Right renal pelvis (tissue), 4 donors: ENCODE measurements at places on chromosomes 16 and 17.

GRCh38 chr16:2031081-2031577 is 4.4 kb downstream of the NHERF2 start:
- DNase-seq = no peak

- DNase-seq = no peak
Observed at GRCh38 chr16:4862639-4863038, 15.4 kb downstream of the UBN1 start.

DNA sequence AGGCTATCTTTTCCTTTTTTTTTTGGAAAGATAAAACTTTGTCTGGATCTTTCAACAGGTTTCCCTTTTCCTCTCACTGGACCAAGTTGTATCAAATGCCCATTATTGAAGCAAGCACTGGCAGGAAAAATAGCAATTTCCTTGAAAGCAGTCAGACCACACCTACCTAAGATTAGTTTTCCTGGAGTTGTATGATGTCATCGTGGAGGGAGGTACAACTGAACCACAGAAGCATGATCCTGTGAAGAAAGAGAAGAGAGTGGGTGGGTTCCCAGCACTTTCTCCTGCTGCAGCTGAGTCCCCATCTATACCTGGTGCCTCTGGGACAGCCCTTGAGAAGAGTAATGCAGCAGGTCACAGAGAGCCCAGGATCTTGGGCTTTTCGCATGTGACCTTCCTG is 63.6 kb upstream of the ERCC4 start:
- no peak for DNase-seq

- DNase-seq = no peak
Observed at GRCh38 chr16:22887445-22887844, 73.5 kb downstream of the HS3ST2 start.

DNA sequence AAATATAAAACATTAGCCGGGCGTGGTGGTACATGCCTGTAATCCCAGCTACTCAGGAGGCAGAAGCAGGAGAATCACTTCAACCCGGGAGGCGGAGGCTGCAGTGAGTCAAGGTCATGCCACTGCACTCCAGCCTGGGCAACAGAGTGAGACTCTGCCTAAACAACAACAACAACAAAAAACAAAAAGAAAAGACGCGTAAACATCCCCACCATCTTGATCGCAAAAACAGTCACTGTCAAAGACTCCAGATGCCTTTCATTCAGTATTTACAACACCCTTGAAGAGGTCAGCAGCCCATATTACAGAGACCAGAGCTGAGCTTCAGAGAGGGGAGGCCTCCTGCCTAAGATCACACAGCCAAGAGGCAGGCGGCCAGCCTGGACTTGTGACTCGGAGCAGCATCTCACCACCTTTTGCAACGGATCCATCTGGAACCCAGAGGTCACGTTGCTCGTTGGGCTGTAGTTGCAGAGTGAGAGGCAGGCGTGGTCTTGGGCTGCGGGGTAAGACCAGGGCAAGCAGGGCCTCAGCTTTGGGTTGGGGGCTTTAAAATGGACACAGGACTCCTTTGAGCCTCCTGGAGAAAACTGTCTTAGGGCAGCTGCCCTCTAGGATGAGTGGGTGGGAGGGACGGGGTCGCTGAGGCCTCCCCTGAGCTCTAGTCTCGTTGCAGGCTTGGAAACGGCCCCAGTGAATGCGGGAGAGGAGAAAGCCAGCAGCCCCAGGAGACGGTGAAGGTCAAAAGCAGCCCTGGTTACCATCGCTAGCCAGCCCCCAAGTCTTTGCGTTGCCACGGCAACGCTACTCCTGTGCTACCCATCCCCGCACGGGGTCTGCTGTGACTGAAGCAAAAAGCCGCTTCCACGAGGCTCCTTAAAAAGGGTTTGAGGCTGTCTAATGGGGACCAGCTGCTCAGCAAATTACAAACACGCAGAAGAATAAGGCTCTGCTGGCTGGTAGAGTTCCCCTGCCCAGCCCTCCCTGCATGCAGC is 26.1 kb downstream of the LGALS3BP start:
- no peak for DNase-seq

- no peak for DNase-seq
Observed at GRCh38 chr17:9594065-9594464, 17.6 kb downstream of the CFAP52 start.

DNA sequence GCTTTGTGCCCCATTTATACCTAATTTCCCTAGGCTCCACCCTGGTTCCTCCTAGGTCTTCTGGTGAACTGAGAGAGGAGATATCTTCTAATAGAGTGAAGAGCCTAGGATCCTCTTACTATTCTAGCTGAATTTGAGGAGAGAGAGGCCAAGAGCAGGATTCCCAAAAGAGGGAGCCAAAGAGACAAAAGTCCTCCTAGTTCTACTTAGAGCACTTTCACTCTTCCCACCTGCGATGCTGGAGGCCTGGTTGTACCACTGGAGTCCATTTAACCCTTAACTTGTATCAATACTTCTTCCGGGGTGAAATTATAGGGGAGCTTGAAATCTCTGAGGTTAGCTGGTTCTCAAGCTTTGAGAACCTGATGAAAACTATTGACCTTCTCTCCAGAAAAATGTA is 3.4 kb upstream of the SSH2 start:
- no peak for DNase-seq

- DNase-seq = no peak
Observed at GRCh38 chr17:2202302-2202995, 101.1 kb downstream of the SMG6 start.

DNA sequence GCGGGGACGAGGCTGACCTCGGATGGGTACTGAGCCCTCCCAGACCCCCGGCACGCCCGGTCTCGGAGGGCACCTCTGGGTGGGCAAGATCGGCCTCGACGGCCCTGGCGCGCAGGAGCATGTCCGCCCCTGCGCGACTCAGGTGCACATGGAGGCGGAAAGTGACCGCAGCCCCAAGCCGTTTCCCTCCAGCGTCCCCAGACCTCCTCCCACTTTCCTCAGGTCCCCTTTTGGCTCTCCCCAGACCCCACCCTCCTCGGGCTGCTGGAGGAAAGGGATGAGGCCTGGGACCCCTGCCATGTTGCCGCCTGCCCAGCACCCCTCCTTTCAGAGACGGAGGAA is 10.0 kb downstream of the RPL19 start:
- no peak for DNase-seq

GRCh38 chr17:49349541-49349940 is 12.5 kb downstream of the ZNF652 start:
- DNase-seq = no peak

DNA sequence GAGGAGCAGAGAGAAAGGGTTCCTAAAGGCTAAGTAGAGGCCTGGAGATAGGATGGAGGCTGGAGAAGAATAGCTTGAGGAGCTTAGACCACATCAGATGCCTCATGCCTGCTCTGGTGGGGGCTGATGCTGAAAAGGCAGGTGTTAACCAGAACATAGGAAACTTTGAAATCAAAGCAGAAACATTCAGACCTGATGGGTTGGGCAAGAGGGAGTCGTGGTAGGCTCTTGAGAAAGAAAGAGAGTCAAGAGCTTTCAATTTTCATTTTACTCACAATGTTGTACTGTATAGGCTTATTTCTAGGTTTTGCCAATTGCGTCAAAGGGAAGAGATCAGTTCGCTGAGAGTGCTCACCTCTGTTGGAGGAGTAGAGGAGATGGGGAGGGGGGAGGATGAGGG is 406.6 kb upstream of the SALL1 start:
- DNase-seq = no peak

GRCh38 chr16:73125850-73126524 is 78.1 kb upstream of the ZFHX3 start:
- DNase-seq = no peak

DNA sequence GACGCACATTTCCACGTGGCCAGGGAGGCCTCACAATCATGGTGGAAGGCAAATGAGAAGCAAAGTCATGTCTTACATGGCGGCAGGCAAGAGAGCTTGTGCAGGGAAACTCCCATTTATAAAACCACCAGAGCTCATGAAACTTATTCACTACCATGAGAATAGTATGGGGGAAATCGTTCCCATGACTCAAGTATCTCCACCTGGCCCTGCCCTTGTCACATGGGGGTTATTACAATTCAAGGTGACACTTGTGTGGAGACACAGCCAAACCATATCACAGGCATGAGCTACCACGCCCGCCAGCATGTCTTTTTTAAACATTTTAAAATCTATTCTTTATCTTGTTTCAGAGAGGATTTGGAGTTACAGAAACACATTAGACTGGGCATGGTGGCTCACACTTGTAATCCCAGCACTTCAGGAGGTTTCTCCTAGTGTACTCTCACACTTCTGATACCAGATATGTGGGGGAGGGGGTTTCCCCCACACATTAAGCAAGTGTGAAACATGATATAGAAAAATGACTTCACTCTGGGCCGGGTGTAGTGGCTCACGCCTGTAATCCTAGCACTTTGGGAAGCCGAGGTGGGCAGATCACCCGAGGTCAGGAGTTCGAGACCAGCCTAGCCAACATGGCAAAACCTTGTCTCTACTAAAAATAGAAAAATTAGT is 5.6 kb upstream of the ATMIN start:
- no peak for DNase-seq

- no peak for DNase-seq
Observed at GRCh38 chr17:28655160-28655559, 6.5 kb downstream of the SDF2 start.

GRCh38 chr16:83835586-83836566 is 28.1 kb downstream of the HSBP1 start:
- DNase-seq = no peak

- no peak for DNase-seq
Observed at GRCh38 chr16:83005653-83006160, 378.9 kb downstream of the CDH13 start.

- DNase-seq = no peak
Observed at GRCh38 chr16:17328932-17329331, 141.8 kb downstream of the XYLT1 start.

DNA sequence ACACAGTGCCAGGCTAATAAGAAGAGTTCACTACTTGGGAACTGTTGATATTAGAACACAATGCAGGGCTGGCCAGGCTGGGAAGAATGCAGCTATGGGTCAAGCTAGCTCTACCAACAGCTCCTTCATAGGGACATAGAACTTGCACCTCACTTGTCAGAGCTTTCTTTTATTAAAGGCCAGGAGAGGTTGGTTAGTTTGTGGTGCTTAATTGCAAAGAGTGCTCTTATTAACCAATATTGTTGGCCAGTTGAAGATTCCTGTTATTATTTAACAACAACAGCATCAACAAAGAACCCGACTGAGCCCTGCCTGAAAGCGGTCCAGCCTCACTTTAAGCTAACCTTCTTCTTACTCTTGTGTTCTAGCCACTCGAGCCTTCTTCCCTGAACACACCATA is 43.4 kb upstream of the ANKFN1 start:
- DNase-seq = no peak

DNA sequence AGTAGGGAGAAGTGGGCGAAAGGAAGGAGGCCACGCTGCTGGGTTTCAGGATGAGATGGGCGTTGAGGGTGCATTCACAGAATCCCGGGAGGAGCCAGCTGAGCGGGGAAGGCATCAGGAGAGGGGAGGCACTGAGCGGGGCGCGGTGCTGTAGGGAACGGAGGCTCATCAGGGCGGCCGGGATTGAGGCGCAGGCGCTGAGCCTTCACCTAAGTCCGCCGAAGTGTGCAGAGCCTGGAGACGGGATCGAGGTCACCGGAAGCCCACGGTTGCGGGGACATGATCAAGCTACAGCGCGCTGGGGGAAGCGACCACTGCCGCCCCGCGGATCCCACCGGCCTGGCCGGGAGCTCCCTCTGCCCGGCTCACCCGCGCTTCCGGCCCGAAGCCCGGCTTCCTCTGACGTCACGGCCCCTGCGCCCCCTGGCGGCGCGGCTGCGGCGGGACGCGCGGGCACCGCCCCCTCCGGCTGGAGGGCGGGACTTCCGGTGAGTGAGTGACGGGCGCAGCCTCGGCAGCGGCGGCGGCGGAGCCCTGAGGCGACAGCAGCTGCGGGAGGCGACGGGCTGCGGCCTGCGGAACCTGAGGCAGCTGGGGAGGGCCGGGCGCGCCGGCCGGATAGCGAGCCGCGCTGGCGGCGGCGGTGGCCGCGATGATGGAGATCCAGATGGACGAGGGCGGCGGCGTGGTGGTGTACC is at the start of gene MAPK8IP3:
Gene MAPK8IP3, plus strand, starts transcription at position 508 of the 698 bp plus-strand sequence. Its CDS starts 145 bp downstream, at position 653.
- DNase-seq = peak; percentile 87

- DNase-seq = no peak
Observed at GRCh38 chr16:3592559-3592958, 15.4 kb upstream of the NLRC3 start.

DNA sequence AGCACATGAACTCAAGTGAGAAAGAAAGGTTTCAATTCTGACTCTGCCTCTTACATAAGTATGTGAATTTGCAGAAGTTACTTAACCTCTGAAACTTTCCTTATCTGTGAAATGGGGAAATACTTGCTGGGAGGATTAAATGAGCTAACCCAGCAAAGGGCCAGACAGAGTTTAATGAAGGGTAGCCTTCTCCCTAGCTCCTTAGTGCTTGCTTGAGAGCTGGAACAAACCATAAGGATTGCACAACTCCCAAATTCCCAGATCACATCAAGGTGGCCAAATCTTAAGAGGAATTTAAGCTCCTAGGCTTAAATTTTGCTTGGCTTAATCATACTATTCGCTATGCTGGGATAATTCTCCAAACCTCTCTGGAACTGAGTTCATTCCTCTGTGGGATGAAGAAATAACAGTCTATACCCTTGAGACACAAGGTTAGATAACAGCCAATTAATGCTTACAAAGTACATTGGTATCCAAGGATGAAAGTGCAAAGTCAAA is 11.8 kb upstream of the WSB1 start:
- no peak for DNase-seq

GRCh38 chr17:45160447-45161287 is 1.0 kb upstream of the HEXIM2 start:
- DNase-seq = no peak

DNA sequence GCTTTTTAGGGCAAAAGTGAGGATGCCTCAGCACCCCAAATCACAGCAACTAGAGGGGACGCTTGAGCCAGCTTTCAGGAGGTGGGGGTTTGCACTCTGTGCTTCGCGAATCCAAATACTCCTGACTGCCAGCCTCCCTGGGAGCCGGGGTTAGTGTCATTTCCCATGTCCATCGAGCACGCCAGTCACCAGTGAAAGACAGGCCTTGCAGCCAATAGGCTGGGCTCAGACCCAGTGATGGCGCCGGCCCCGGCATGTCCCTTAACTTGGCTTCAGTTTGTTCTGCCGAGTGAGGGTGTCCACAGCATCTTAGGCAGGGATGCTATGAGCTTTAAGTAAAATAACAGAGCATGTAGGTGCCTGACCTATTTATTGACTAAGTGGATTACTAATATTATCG is 50.9 kb upstream of the CDC42EP4 start:
- DNase-seq = no peak

GRCh38 chr17:58264407-58265103 is 16.2 kb downstream of the MPO start:
- no peak for DNase-seq

GRCh38 chr16:78291604-78292003 is 192.2 kb downstream of the WWOX start:
- no peak for DNase-seq
